Neural progenitor cell (in vitro differentiated cells): ENCODE measurements at places on chromosomes 7 and 10.

GRCh38 chr7:151135866-151136843 lies 31.3 kb downstream of the GBX1 start:
- DNase-seq: no peak

GRCh38 chr7:148987751-148988512 lies 40.4 kb downstream of the PDIA4 start:
- peak; percentile 39 for DNase-seq

DNA sequence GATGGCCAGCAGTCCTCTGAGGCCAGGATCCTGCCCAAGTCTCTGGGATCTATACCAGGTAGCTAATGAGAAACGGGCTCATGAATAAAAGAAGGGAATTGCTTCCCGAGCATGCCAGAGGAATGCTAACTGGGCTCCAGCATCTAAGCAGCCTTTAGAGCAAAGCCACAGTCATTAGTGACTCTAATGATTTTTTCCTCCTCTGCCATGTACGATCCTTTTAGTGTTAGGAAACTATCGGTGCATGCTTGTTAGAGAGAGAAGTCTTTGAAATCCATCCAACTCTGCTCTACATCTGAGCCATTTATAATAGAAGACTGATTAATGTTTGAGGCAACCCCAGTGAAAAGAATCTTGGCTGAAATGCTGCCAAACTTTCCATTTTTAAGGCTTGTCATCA lies 124.9 kb upstream of the TCERG1L start:
- DNase-seq: no peak

- no peak for DNase-seq
These were observed 88.0 kb downstream of the PLXDC2 start for GRCh38 chr10:19904202-19904661.

GRCh38 chr10:48700493-48700892 lies 15.8 kb downstream of the WDFY4 start:
- DNase-seq: no peak

DNA sequence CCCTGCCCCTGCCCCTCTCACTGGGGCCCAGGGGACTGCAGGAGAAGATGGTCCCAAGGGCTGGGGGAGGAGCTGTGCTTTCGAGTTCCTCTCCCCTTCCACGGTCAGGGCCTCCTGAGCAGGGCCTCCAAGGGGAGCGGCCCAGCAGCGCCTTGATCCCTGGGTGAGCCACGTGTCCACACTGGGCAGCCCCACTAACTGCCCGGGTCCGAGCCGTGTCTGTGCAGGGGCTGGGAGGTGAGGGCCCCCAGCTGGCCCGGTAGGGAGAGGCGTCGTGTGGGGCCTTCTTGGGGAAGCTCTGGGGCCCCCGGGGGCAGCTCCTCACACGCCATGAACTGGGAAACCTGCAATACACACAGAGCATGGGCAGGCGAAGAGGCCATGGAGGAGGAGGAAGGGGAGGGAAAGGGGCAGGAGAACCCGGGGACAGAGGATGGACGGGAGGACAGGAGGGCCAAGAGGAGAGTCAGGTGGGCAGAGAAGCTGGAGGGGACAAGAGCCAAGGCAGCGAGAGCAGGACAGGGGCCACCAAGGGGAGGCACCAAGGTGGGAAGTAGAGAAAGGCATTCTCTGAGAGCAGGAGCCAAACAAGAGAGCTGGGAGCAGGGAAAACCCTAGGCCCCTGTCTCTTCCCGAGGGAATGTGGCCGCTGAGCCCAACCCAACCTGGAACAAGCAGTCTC lies 32.8 kb downstream of the KCNH2 start:
- DNase-seq: no peak
